ENCODE measurements at places on chromosomes 13 and 19. TPM values are rescaled to one million over a fixed set of nuclear protein-coding genes. Genes with fewer than 3 reads are reported as not detected.

The ZNF506 gene
- 38.5 TPM for total RNA-seq

The FPR3 gene
- total RNA-seq, result 7.0 TPM

The NXNL1 gene
- not detected for total RNA-seq

The SLC25A41 gene
- total RNA-seq, result not detected

The OR7A5 gene
- total RNA-seq, result not detected

The PSG1 gene
- total RNA-seq, result not detected

The C5AR2 gene
- total RNA-seq, result 0.73 TPM

The REXO1 gene
- 38.8 TPM for total RNA-seq

The GPR12 gene
- total RNA-seq, result not detected

The CALR3 gene
- not detected for total RNA-seq

The KIR2DL1 gene
- not detected for total RNA-seq

The KIR3DL1 gene
- total RNA-seq, result not detected

The LGI4 gene
- total RNA-seq, result 28.1 TPM

The FXYD3 gene
- 191 TPM for total RNA-seq

The RASGRP4 gene
- total RNA-seq, result not detected

The CLASRP gene
- total RNA-seq, result 274 TPM

The WDR88 gene
- not detected for total RNA-seq

The PINLYP gene
- total RNA-seq, result 4.2 TPM

All from stomach (tissue), 19 donors.